Breast epithelium (tissue), 4 donors: ENCODE measurements at places on chromosomes 11 and 22. TPM values are rescaled to one million over a fixed set of nuclear protein-coding genes. Genes with fewer than 3 reads are reported as not detected.

Gene DEUP1
- not detected for total RNA-seq

GRCh38 chr11:69229511-69229910 lies 64.4 kb upstream of the MYEOV start:
- H3K27ac ChIP-seq = no peak overlapping the region
- no peaks in the 10 kb centered on the region for H3K36me3 ChIP-seq
- DNase-seq = no peak
- no peaks in the 10 kb centered on the region for H3K27me3 ChIP-seq
- no peaks in the 10 kb centered on the region for H3K4me1 ChIP-seq

DNA sequence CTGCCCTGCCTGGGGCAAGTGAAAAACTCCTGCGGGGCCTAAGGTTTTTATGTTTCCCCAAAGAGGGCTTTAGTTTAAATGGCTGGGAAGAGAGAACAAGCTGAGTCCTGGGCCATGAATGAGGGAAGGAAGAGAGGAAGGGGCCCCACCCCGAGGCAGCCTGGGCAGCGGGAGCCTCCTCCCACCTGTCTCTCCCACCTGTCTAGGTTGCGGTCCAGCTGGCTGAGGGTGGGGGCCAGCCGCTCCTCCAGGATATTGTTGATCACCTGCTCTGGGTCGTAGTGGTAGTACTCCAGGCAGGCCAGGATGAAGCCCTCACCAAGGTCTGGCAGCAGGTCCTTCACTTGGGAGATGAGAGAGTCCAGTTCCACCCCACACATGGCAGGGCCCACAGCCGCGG lies 34.6 kb downstream of the UQCR10 start:
- H3K27me3 ChIP-seq = no peaks in the 10 kb centered on the region
- peaks cover 14% of the 10 kb centered on the region for H3K4me1 ChIP-seq
- no peak overlapping the region for H3K4me3 ChIP-seq
- DNase-seq = no peak
- H3K36me3 ChIP-seq = no peaks in the 10 kb centered on the region
- peak overlapping the region; percentile 8 for H3K27ac ChIP-seq

Gene CRELD2
- total RNA-seq = 39.5 TPM

GRCh38 chr11:65055538-65055937 lies 2.8 kb downstream of the NAALADL1 start:
- no peaks in the 10 kb centered on the region for H3K27me3 ChIP-seq
- H3K4me1 ChIP-seq = no peaks in the 10 kb centered on the region
- no peaks in the 10 kb centered on the region for H3K36me3 ChIP-seq
- no peak overlapping the region for H3K4me3 ChIP-seq
- H3K27ac ChIP-seq = no peak overlapping the region

Gene SPA17
- total RNA-seq = 2.9 TPM

- no peak for DNase-seq
- no peaks in the 10 kb centered on the region for H3K4me1 ChIP-seq
- H3K27ac ChIP-seq = no peak overlapping the region
- H3K27me3 ChIP-seq = no peaks in the 10 kb centered on the region
These were observed 186.0 kb upstream of the CTSC start for GRCh38 chr11:88523386-88524071.

Gene RDX
- 53.4 TPM for total RNA-seq

DNA sequence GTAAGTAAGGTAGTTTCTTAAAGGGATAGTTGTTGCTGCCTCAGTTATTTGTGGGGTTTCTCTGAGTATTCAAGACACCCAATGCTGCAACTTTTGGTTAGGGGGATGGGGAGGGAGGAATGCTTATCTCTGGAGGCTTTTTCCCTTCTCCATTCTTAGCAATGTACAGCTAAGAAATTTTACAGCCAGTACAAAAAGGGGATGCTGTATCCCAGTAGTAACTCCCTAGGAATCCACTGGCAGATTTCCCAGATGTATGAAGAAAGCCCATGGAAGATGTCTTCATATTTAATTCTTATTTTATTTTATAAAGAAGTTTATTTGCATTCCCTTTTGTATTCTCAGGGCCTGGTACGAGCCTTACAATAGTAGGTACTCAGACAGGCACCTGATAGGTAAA lies 154.8 kb downstream of the ENTHD1 start:
- no peaks in the 10 kb centered on the region for H3K36me3 ChIP-seq
- no peak overlapping the region for H3K27ac ChIP-seq
- DNase-seq = no peak
- no peak overlapping the region for H3K4me3 ChIP-seq

- DNase-seq = no peak
- H3K27ac ChIP-seq = no peak overlapping the region
- no peaks in the 10 kb centered on the region for H3K4me1 ChIP-seq
- no peak overlapping the region for H3K4me3 ChIP-seq
- no peaks in the 10 kb centered on the region for H3K36me3 ChIP-seq
These were observed 45.2 kb downstream of the ARHGEF12 start for GRCh38 chr11:120381401-120381800.

Gene PLEKHA7
- 36.7 TPM for total RNA-seq

- H3K27ac ChIP-seq = no peak overlapping the region
- H3K4me1 ChIP-seq = no peaks in the 10 kb centered on the region
- H3K36me3 ChIP-seq = no peaks in the 10 kb centered on the region
- no peaks in the 10 kb centered on the region for H3K27me3 ChIP-seq
- DNase-seq = no peak
These were observed 28.6 kb upstream of the GAB2 start for GRCh38 chr11:78446210-78446609.

GRCh38 chr11:108009497-108010370 lies 1.0 kb downstream of the CUL5 start:
- peak overlapping the region; percentile 74 for H3K4me3 ChIP-seq
- no peak for DNase-seq

DNA sequence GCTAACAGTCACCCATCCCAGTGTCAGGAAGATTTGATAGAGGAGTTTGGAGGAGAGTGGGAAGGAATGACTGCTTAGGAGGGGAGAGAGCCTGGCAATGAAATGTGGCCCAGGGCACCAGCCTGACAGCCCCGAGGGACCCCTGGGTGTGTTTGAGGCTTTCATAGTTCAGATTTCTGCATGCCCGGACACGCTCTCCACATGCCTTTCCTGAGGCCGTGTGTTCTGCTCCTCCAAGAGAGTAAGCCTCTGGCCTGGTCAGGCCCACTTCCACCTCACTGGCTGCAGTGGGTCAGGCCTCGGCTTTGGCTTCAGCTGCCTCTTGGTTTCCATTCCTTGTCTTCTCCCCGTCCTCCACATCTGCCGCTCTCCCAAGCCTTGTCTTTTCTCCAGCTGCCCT lies 78.4 kb downstream of the C22orf31 start:
- no peaks in the 10 kb centered on the region for H3K27me3 ChIP-seq
- no peaks in the 10 kb centered on the region for H3K4me1 ChIP-seq
- DNase-seq = no peak
- H3K4me3 ChIP-seq = no peak overlapping the region
- no peaks in the 10 kb centered on the region for H3K36me3 ChIP-seq
- H3K27ac ChIP-seq = no peak overlapping the region

GRCh38 chr11:106670069-106670468 lies 348.2 kb downstream of the GUCY1A2 start:
- H3K4me1 ChIP-seq = no peaks in the 10 kb centered on the region
- no peaks in the 10 kb centered on the region for H3K36me3 ChIP-seq
- no peak overlapping the region for H3K27ac ChIP-seq

Gene P4HA3
- total RNA-seq = 0.48 TPM

DNA sequence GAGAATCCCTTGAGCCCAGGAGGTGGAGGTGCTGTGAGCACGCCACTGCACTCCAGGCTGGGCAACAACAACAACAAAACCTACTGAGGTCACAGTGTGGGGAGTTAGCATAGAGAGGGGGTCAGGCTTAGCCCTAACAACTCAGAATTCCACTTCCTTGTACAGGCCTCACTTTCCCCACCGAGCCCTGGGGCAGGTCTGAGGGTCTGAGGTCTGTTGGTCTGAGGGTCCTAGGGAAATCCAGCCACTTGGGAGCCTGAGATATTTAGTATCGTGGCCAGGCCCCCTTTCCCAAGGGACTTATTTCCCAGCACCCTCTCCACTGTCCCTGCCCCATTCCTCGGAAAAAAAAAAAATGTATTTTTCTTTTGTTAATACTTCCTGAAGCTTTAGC lies 34.8 kb upstream of the HORMAD2 start:
- H3K27ac ChIP-seq = peak overlapping the region; percentile 82
- no peaks in the 10 kb centered on the region for H3K4me1 ChIP-seq
- H3K36me3 ChIP-seq = no peaks in the 10 kb centered on the region

Gene TRIM51
- total RNA-seq = not detected

GRCh38 chr11:10544491-10545465 lies 3.8 kb upstream of the RNF141 start:
- no peaks in the 10 kb centered on the region for H3K27me3 ChIP-seq
- no peak overlapping the region for H3K27ac ChIP-seq
- DNase-seq = no peak
- no peaks in the 10 kb centered on the region for H3K36me3 ChIP-seq
- H3K4me1 ChIP-seq = no peaks in the 10 kb centered on the region

DNA sequence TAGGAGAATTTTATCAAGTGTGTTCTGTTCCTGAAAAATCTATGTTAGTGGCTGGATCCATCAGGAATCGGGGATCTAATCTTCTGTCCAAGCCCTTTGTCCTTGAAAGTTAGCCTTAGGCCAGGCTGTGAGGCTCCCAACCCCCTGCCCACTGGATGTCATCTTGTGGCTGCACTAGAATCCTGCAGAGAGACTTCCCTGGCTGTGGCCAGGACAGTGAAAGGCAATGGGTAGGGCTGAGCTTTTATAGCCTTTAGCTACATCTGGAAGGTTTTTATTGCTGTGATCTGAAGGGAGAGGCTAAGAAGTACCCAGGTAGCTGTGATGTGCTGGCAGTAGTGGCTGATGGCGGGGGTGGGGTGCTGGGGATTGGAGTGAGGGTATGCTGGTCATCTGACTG lies 2.1 kb downstream of the OAF start:
- no peaks in the 10 kb centered on the region for H3K4me1 ChIP-seq
- peak overlapping the region; percentile 75 for H3K4me3 ChIP-seq
- no peak for DNase-seq
- no peaks in the 10 kb centered on the region for H3K27me3 ChIP-seq

- DNase-seq = no peak
- no peaks in the 10 kb centered on the region for H3K4me1 ChIP-seq
- H3K36me3 ChIP-seq = no peaks in the 10 kb centered on the region
- no peaks in the 10 kb centered on the region for H3K27me3 ChIP-seq
- no peak overlapping the region for H3K27ac ChIP-seq
- H3K4me3 ChIP-seq = no peak overlapping the region
These were observed 33.3 kb upstream of the NNMT start for GRCh38 chr11:114262681-114263512.

DNA sequence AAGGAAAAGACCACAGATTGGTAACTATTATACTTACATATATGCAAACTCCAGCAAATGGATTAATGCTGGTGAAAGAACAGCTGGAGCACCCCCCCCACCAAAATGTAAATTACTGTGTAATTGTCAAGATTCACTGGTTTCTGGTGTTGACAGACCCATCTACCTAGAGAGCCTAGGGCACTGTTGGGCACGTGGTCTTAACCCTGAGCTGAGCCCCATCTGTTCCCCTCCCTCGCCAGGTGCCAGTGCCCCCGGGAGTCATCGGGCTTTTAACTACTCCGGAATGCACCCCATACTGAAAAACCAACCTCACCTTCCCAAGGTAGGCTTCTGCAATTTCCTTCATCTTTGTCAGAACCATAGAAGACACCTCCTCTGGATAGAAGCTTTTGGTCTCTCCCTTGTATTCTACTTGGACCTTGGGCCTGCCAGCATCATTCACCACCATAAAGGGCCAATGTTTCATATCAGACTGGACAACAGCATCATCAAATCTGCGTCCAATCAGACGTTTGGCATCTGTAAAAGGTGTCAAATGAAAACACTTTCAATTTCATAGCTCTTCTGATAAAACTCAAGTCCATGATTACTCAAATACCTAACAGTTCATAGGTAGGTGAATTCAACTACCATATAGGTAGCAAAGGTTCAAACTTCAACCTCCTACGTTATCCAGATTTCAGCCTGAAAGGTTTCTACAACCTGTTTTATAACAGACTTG lies 1.5 kb downstream of the HSPA8 start:
- no peaks in the 10 kb centered on the region for H3K27me3 ChIP-seq
- H3K36me3 ChIP-seq = no peaks in the 10 kb centered on the region

DNA sequence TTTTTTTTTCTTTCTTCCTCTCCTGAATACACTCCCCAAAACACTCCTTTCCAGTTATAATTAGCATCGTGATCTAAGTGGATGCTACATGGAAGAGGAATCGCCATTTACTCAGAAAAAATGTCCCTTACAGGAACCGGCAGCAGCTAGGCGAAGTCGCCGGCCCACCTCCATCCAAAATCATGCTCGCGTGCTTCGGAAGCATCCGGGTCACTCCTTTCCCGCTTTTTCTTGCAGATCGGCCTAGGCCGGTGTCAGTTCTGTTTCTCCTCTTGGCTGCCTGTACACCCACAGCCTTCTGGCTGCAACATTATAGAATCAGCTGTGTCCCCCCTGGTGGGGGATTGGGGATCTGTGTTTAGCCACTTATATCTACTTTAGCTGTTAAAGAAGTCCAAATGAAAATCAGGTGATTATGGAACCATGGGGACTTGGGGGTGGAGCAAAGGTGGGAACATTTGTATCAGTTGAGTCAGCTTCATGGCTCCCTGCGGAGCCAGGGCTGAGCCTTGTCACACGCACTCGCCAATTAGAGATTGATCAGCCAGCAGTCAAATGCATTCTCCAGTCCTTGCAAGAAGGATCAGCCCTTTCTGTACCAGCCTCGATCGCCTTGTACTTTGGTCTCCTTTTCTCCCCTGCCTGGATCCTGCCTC lies 36.3 kb downstream of the ASRGL1 start:
- DNase-seq = no peak
- no peak overlapping the region for H3K4me3 ChIP-seq
- H3K36me3 ChIP-seq = no peaks in the 10 kb centered on the region
- H3K4me1 ChIP-seq = no peaks in the 10 kb centered on the region
- H3K27ac ChIP-seq = no peak overlapping the region

DNA sequence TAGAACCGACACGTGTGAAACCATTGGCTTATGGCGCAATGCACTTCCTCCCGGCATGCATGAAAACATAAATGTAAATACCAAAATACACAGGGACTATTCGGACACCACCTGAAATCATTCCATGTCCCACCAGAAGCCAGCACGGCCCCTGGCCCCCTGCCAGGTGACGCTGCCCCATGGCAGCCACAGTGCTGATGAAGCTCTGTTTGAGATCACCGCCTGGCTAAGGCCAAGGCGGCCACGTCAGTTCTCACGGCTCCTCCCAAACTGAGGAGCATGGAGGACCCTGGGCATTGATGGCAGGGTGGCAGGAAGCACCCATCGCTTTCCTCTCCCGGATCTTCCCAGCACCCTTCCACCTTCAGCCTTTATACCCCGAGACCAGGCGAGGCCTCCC lies 89.5 kb downstream of the CDKN1C start:
- no peak overlapping the region for H3K4me3 ChIP-seq
- DNase-seq = no peak
- H3K27me3 ChIP-seq = no peaks in the 10 kb centered on the region
- no peaks in the 10 kb centered on the region for H3K4me1 ChIP-seq
- no peaks in the 10 kb centered on the region for H3K36me3 ChIP-seq

- H3K27ac ChIP-seq = no peak overlapping the region
- H3K27me3 ChIP-seq = no peaks in the 10 kb centered on the region
- DNase-seq = no peak
- H3K4me3 ChIP-seq = no peak overlapping the region
- no peaks in the 10 kb centered on the region for H3K4me1 ChIP-seq
These were observed 3.9 kb upstream of the EHF start for GRCh38 chr11:34616830-34617504.

Gene SYVN1
- 27.2 TPM for total RNA-seq
